NCI-H1694 (cell line): ENCODE measurements at places on chromosomes 12 and 14.

DNA sequence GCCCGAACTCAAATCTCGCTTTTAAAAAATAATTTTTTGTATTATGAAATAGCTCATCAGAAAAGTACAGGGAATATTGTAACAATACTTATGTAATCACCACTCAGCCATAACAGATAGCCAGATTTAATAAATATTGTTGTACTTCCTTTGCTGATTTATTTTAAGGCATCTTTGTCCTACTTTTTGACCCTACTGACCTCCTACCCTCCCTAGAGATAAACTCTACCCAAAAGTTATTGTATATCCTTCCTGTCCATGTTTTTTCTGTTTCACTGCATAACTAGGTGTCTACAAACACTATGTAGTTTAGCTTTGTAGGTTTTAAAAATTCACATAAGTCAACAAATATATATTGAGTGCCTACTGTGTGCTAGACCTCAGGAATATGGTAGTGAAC is 25.1 kb downstream of the SOCS2 start:
- DNase-seq = no peak

DNA sequence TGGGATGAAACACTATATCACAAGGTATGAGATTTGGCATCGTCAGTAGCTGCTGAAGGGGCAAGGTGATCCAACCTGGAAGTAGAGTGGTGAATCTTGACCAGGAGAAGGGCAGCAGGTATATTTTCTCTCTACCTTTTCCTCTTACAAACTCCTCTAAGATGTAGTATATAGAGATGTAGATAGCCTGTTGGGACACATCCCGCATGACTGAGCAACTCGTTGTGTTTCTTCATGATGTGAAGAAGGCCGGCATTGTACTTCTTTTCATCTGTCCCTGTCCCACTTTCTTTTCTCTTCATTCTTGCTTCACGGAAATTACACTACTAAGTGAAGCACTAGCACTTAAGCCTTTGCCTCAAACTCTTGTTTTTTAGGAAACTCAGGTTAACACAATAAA is 7.3 kb upstream of the CFAP54 start:
- DNase-seq = no peak

GRCh38 chr12:110600254-110600653 is 13.7 kb upstream of the TCTN1 start:
- DNase-seq = peak; percentile 16

DNA sequence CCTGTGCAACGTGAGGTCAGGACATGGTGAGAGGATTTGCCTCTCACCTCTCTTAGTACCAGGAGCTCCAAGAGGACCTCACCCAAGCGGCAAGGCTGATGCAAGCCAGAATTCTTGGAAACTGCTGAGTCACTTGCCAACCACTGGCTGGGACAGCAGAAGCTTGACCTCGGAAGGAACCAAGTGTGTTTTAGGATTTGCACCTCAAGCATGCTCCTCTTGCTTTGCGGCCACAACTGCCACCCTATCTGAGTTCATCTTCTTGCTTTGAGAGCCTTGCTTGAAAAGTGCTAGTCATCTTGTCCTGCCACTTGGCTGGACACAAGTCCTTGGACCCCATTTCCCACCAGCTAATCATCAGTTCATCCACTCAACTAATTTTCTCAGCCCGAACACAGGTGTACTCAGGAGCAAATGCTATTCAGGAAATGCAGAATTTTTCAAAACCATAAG is 195.8 kb downstream of the SLC25A21 start:
- no peak for DNase-seq

DNA sequence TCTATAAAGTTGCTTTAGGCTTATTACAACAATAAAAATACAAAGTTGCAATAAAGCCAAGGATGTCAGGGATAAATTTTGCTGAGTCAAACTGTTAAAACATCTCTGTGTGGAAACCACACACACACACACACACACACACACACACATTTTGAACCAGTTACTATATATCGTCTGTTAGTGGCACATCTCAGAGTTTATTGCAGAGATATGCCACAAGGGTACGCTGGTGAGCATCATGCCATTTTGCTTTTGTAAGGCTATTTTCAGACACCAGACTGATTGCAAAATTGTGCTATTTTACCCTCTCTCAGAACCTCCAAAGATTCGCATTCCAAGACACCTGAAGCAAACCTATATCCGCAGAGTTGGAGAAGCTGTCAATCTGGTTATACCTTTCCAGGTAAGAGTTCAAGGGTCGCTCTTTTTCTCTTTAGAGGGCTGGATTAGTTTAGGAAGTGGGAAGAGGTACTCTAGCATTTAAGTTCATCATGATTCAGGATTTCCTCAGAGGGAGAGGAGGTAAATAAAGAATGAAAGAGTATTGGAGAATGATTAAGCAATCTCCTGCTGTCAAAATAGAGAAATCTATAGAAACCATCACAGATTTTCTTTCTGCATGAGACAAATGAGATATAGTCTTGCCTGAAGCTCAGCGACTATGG is 27.3 kb upstream of the CHPT1 start:
- DNase-seq = peak; percentile 17

- DNase-seq = no peak
Measured at GRCh38 chr12:20602641-20603391, 92.3 kb upstream of the SLCO1C1 start.
